T-helper 1 cell (primary cell): ENCODE measurements at places on chromosomes 3 and 15.

DNA sequence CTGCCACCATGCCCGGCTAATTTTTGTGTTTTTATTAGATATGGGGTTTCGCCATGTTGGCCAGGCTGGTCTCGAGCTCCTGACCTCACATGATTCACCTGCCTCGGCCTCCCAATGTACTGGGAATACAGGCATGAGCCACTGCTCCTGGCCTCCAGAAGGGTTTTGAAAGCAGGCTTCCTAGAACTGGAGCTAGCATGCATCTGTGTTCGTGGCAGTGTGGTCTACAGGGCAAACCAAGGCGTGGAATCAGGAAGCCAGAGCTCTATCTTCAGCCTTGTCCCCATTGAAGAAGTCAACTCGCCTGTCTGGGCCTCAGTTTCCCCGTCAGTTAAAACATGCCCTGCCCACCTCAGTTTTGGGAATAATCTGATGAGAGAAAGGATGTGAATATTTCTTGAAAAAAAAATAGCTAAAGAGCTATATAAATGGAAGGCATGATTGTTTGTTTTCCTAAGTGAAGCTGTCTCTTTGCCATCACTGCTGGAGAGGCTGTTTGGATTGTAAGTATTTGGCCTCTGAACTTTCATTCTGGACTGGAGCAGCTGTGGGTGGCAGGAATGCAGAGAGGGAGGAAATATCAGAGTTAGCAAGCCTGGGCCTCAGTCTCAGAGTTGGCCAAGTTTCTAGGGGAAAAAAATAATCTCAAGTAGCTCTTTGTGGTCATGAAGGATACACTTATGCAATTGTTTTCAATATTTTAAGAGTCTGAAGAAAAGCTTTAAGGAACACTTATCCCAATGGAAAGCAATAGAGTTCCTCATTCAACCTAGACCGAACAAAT, 36.5 kb upstream of the UACA start:
- DNase-seq: no peak

GRCh38 chr3:148408667-148409066, 289.0 kb upstream of the AGTR1 start:
- no peak for DNase-seq

DNA sequence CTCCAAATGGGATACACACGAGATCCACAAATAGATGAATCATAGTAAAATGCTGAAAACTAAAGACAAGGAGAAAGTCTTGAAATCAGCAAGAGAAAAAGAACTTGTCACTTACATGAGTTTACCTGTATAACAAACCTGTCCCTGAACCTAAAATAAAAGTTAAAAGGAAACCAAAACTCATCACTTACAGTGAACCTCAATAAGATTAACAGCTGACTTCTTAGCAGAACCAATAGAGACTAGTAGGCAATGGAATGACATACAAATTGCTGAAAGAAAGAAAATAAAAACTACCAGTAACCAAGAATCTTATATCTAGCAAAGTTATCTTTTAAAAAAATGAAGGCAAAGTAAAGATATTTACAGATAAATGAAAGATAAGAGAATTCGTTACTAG, 27.4 kb downstream of the SEC22A start:
- DNase-seq: no peak

- no peak for DNase-seq
Observed at GRCh38 chr3:94647131-94647530, 584.3 kb downstream of the NSUN3 start.

DNA sequence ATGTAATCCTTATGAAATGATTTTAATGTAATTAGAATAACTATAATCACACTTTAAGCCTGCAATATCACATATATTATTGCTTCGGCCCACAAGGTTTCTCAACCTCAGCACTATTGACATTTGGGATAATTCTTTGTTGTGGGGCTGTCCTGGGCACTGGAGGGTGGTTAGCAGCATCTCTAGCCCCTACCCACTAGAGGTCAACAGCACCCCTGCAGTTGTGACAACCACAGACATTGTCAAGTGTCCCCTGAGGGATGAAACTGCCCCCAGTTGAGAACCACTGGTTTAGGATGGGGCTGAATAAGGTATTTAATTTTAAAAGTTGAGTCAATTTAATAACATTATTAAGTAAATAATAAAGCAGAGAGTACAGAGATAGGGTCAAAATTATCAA, 6.4 kb upstream of the ABHD2 start:
- DNase-seq: no peak

DNA sequence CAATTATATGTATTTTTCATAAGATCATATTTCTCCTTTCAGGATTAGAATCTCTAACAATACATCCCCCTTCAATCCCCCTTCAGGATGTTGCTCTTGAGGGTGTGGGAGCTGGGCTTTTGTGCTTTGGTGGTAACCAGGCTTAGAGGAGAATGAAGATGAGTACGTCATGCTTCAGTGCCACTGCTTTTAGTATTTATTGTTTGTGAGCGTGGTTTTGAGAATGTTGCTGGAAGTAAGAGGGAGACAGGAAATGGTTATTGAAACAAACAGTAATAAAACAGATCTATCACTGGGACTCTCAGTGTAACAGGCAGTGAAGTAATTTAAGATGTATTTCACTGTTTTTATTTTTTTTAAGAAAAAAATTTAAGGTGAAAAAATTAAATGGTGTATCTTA, 35.3 kb downstream of the GBE1 start:
- no peak for DNase-seq

DNA sequence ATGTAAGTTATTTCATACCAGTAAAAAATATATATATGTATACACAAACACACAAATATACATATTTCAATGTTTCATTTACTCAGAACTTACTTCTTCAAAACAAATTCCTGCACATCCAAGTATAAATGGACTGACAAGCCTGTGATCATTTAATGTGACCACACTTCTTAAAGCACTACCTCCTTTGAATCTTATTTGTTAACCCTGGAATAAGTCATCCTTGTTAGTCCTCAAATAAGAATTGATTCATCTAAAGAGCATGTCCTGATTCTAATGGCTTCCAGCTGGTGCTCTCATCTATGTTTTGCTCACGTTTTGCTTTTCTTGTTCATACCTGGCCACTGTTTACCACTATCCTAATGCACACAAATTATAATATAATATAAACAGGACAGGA, 103.9 kb upstream of the UBP1 start:
- DNase-seq: no peak

DNA sequence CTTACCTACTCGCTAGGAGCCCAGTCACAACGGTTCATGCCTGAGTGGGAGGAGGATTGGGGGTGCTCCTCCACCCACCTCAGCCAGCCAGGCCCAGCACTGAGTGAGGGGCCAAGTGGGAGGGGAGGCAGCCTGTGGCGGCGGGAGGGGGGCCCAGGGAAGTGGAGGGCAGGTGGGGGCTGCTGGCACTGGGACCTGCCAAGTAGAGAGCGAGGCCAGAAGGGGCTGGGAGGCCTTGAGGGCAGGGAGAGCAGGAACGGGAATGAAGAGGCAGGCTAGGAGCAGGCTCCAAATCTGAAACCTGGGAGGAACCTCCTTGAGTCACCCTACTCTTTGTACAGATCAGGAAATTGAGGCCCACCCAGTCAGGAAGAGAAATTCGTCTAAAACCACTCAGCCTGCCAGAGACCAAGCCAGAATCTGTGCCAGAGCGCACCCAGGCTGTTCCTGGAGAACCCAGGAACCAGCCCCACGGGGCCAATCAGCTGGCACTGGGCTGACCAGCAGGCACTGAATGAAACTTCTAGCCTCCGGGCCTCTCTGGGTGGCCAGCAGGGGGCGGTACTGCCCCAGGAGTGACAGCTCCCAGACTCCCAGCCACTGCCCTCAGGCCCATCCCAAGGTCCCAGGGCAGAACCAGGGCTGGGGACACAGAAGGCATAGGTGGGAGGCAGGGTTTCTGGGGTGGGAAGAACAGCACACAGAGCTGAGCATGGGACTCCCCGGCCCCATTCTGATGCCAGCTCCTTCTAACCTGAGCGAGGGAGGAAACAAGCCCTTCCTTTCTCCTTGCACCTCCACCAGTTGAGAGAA, 14.8 kb upstream of the CYP11A1 start:
- peak; percentile 69 for DNase-seq

- DNase-seq: no peak
Observed at GRCh38 chr3:134085034-134085775, 55.5 kb upstream of the SLCO2A1 start.

DNA sequence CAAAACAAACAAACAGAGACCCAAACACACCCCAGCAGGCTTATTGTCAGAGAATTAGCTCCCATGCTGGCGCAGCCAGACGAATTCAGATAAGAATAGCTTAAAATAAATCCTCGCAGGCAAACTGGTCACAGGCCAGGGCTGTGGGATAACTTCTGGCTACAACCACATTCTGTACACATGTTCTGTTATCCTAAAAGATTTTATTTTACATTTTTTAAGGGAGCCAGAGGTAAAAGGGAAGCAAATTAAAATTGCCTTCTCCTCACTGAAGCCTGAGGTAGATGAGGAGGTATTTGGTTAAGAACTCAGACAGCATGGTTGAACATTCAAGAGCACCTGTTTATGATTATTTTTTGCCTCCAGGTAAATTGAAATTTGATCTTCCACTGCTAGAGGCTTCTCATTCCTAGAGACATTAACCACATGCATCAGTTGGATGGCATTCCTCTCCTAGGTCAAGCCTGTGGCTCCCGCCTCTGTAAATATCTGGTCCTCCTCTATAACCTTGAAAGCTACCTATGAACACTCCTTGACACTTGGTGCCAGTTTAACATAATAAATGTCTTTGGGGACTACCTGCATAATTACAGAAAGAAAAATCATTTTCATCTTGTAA, 190.3 kb downstream of the SATB1 start:
- no peak for DNase-seq

GRCh38 chr3:132245552-132246142, 71.6 kb upstream of the ACP3 start:
- DNase-seq: no peak

GRCh38 chr15:69325456-69325971, 26.8 kb downstream of the PAQR5 start:
- DNase-seq: no peak

DNA sequence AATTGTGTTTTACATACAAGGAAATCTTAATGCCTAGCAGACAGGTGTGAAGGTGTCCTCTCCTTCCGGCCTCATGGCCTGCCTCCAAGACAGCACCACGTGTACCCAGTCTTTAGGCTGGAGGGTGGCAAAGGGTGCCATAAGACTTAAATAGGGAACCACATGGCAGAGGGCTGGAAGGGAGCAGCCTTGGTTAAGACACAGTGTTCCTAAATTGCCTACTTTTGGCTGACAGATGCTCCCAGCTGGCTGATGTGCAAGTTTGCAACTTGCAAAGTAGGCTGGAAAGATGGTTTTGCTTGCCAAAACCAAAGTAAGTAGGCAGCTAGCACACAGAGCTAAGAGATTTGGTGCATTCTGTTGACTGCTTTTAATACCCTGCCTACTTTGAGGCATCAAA, 45.2 kb downstream of the CCNB2 start:
- no peak for DNase-seq

DNA sequence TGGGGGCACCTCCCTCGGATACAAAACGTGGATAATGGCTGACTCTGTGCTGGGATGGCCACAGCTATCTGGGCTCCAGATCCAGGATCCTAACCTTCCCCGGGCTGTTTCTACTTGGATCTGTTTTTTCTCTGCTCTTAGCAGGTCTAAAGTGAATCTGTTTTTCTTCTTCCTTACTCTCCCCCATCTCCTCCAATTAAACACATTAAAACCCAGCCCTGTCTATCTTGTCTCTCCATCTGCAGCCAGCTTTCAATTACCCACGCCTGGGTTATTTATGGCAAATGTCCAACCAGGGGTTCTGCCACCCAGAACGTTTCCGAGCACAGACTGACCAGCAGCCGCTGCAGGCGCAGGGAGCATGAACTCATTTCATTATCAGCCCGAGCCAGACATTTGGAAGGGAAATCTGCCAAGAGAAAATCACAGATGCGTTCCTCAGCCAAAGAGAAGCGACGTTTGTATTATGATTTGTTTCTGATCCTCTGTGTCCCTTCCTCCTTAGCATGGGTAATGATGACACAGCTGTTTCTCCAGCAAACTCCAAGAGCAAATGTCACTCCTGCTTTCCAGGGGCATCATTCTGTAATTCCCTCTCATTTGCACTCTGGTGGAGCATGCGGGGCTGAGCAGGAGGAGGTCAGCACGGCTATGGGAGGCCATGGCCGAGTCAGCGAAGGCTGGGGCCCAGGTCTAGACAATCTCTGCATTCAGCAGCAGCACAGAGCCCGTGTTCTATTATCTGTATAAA, 42.0 kb downstream of the UMPS start:
- DNase-seq: no peak

GRCh38 chr3:57709031-57709430, 16.2 kb upstream of the DENND6A start:
- DNase-seq: no peak

GRCh38 chr3:151578495-151578894, 117.6 kb upstream of the IGSF10 start:
- no peak for DNase-seq

DNA sequence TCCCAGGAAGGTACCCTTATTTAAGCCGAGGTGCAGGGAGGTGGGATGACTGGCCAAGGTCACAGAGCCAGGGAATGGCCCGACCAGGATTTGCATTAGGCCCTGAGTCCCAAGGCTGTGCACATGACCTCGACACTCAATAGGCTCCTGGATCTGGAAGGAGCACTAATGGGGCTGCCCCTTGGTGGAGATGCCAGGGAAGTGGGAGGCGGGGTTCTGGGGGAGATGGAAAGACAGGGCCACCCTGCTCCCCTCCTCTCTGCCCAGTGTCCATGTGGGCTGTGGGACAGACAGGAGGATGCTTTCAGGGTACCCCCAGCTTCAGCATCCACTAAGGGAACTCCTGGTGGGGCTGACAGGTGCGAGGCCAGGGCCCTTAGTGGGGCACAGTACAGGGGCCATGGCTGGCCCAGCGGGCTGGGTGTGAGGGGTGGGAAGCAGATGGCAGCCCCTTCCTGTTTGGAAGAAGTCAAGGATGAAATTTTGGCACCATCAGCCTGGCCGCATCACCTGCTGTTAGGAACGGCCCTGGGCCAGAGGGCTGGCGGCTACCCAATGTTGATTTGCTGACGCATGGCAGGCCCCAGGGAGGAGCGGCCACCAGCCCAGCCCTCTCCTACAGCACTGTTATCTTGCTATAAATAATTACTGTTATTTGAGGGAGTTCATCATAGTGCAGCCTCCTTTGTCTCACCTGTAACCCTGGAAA, 37.3 kb downstream of the ATP2B2 start:
- no peak for DNase-seq

DNA sequence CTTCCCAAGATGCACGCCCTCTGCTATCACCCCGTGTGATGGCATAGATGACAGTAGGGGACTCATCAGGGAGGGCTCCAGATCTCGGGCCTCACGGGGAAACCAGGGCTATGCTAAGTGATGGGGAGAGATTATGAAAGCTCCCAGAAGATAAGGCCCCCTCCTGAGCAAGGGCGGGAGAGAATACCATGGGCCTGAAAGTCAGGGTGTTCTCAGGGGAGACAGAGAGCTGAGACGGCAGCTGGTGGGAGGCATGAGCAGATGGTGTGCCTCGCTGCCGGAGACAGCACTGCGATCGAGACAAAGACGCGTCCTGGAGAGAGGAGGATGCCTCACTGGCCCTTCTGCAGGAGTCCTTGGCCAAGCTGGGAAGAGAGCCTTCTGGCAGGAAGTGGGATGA, 106.5 kb upstream of the ADPGK start:
- DNase-seq: no peak

- peak; percentile 44 for DNase-seq
Observed at GRCh38 chr15:75368689-75369239, 357 bp upstream of the MAN2C1 start.

- DNase-seq: no peak
Observed at GRCh38 chr3:148953094-148953493, 38.2 kb upstream of the GYG1 start.

GRCh38 chr3:140292684-140293083, 357.7 kb downstream of the CLSTN2 start:
- no peak for DNase-seq
